Activated effector memory CD4-positive, alpha-beta T cell treated with anti-CD3 and anti-CD28 coated beads, Interleukin-2, amount 50 U/mL, for 16 hours (primary cell): ENCODE measurements at places on chromosomes 2 and 18.

DNA sequence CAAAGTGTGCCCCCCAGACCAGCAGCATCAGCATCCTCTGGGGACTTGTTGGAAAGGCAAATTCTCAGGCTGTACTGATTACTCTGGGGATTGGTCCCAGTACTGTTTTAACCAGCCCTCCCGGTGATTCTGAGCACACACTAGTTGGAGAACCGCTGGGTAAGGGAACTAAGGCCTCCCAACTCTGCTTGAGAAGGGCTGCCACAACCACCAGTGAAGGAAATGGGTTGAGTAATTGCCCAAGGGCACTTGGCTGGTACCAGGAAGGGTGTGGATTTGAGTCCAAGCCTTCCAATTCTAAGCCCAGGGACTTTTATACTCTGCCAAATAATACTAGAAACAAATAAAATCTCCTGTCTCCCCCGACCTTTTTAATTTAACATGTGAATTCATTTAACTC, 219.9 kb downstream of the SETBP1 start:
- DNase-seq = no peak

DNA sequence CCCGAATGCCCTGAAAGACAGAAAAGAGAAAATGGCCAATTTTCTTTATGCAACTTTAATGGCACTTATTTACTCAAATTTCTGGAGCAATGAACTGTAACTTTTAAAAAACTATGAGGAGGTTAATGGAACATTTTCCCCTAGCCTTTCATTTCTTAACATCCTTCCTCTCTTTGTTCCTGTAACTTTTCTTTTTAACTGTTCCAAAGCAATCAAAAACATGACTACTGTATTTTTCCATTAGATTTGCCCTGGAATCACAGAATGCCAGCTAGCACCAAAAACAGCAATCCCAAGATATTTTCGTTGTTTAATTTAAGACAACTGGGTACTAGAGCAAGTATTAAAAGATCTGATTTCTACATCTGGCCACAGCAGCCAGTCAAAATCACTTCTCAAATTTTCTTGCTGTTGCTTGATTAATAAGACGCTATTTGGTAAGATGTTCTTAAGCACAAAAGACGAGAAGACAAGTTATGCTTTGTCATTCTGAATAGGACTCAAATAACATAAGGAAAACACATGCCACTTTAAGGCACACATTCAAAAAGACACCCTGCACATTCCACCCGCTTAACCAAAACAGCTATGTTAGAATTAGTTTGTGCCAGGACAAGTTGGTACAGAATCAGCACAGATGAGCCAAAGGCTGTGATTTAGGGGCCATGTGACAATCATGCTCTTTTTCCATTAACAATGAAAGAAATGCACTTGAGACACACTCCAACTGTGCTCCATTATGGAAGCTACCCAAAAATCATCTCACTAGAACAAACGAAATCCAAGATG, 3.6 kb downstream of the STARD7 start:
- DNase-seq = no peak

- no peak for DNase-seq
These were observed 35.4 kb downstream of the CFAP221 start for GRCh38 chr2:119579424-119580295.

DNA sequence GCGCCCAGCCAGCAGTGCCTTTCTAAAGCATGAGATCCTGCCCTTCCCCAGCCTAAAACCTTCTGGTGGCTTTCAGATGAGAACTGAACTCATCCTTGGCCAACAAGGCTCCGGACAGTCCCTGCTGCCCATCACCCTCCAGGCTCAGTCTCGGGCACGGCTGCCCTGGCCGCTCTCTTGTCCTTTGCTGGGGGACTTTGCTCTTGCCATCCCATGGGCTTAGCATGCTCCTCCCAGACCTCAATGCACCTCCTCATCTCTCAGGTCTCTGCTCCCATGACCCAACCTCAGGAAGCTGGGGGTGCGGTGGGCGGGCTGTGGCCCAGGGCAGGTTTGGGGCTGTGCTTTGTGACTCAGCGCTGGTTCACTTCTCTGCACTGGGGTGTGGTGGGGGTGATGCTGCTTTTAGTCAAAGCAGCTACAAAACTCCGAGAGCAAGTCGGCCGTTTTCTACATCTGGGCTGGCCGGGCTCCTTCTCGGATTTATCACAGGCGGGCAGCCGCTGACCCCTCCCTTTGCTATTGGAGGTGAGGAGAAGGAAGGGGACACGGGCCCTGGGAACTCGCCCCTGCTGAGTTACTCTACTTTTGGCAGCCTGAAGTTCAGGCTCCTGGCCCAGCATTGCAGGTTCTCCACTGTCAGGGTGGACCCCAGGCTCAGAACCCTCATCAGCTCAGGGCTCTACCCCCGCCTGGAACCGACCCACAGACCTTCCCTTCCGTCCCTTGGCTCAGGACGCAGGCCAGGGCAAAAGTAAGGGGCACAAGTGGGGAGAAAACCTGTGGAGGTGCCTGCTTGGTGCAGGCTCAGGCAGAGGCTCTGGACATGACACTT, 90.6 kb upstream of the TAF1B start:
- DNase-seq = peak; percentile 94

- no peak for DNase-seq
These were observed 315.5 kb downstream of the RPRM start for GRCh38 chr2:153163055-153163454.

DNA sequence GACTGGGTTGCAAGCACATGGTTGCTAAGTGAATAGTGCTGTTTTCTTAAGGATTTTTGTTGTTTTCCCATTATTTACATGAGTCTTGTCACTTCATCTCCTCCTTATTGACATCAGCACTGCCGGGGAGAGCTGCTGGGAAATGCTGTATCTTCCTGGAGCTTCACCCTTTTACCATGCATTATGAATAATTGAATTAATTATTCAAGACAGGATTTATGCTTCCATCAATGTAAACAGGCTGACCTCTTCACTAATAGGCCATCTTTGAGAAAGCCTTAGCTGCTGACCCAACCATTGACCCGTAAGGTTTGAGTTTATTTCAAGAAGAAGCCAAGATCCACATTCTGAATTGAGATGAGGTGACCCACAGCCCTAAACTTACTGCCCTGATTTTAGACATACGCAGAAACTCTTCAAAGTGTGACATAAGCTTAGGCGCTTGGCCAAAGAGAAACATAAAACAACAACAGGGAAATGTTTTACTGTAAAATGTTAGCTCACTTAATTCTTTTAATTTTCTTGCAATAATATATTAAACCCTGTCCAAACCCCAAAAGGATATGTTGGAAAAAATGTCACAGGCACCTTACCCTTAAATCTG, 365.5 kb upstream of the SYT4 start:
- no peak for DNase-seq

DNA sequence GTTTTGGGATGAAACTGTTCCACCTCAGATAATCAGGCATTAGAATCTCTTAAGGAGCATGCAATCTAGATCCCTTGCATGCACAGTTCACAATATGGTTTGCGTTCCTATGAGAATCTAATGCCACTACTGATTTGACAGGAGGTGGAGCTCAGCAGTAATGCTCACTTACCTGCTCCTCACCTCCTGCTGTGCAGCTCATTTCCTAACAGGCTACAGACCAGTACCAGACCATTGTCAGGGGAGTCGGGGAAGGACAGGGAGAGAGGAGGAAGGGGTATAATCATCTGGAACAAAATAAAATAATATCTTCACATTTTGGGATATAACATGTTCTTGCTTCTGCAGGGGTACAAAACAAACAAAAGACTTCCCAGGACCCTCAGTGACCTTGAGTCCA, 532.0 kb upstream of the FSHR start:
- DNase-seq = no peak

DNA sequence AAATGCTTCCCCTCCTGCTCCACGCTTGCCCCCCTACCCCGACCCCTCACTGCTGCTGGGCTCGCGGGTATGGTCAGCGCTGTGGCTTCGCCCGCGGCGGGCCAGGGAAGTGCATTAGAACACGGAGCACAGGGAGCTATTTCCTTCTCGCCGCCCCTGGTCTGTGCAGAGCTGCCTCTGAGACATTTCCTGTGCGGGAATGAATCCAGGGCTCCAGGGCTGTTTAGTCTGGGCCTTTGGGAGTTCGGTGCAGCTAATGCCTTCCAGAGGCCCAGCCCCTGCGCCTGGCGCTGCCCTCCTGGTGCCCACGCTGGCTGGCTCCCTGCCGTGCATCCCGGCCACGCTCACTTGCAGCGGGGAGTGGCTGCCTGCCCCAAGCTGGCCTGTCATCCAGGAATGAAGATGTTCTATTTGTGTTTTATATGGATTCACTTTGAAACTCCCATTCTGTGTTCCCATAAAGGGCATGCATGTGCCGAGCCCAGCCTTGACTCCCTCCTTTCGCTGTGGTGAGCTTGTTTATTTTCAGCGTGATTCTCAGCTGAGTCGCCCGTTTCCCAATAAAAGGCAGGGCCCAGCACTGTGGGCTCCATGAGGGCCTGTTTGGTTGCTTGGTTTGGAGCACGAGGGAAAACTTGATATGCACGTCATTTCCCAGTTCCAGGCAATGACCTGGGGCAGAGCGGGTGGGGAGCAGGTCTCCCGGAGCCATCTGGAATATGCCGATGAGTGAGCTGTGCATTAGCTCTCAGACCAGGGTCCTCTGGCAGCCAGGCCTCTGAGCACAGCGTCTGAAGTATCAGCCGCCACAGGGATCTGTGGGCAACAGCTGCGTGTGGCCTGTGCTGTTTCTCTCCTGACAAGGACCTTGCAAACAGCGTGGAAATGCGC, 42.7 kb downstream of the SH3RF3 start:
- DNase-seq = no peak

DNA sequence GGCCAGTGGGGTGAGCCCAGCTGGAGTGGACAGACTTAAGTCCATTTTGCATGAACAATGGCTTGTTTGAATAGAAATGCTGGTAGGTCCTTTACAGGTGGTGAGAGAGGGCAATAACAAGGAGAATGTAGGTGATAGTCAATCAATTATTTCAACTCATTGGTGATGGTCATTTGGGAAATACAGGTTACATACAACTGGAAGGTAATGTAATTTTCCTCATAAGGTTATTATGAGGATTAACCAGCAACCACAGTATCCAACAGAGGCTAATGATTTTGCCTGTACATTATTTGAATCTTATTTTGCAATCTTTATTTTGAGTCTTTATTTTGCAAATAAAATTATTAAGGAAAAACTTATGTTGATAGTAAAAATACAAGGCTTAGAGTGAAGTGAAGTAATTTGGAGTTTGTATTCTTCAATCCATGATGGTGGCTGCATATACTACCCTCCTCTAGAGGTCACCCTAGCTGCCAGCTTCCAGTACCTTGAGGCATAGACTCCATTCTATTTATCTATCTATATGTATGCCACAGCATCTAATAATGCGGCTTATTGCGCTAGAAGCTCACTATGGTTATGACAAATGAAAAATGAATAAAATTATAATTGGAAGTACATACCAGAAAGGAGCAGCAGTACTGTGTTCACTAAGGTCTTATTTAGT, 20.5 kb upstream of the HNMT start:
- no peak for DNase-seq

GRCh38 chr2:714005-714741, 37.0 kb upstream of the TMEM18 start:
- no peak for DNase-seq

- DNase-seq = peak; percentile 45
These were observed 3.0 kb upstream of the ADRA2B start for GRCh38 chr2:96119389-96119751.

GRCh38 chr2:54271189-54271588, 15.2 kb upstream of the TSPYL6 start:
- no peak for DNase-seq

DNA sequence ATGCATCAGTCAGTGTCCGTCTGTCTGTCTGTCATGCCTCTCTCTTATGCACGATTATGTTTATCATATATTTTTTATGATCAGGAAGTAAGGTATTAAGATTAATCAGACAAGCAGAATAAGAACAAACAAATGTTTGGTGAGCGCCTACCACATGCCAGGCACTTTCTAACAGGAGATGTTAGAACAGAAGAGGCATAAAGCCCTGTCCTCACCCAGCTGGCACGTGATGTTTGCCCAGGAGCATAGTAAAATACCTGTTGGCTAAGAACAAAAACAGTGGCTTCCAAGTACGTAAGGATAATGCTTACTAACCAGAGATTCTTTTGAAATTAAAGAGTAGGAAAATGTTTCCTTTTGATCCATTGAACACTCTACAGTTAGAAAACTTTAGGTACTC, 380.2 kb upstream of the RAB12 start:
- no peak for DNase-seq

- DNase-seq = peak; percentile 79
These were observed 23.0 kb downstream of the CDC42EP3 start for GRCh38 chr2:37648331-37649011.

DNA sequence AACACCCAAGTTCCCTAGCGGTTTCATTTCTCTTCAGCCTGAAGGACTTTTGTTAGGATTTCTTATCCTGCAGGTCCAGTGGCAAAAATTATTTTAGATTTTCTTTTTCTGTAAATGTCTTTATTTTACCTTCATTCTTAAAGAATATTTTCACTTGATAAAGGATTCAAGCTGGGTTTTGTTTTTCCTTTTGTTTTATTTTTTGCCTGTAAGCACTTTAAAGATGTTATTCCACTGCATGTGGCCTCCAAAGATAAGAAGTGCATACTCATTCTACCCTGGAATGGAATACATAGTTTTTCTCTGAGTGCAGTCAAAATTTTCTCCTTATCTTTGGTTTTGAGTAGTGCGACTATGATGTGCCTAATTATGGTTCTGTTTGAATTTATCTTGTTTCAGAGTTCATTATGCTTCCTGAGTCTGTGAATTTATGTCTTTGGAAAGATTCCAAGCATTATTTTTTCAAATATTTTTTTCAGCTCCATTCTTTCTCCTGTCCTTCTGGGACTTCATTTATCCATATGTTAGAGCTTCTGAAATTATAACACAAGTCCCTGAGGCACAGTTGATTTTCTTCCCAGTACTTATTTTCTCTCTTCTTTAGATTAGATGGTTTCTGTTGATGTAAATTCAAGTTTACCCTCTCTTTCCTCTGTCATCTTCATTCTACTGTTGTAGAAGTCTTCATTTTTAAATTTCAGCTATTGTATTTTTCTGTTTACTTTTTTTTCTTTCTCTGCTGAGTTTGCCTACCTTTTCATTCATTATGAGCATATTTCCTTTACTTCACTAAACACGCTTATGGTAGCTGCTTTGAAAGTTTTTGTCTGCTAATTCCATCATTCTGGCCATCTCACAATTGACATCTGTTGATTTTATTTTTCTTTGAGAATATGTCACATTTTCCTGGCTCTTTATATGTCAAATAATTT, 69.6 kb downstream of the MAPRE2 start:
- no peak for DNase-seq

DNA sequence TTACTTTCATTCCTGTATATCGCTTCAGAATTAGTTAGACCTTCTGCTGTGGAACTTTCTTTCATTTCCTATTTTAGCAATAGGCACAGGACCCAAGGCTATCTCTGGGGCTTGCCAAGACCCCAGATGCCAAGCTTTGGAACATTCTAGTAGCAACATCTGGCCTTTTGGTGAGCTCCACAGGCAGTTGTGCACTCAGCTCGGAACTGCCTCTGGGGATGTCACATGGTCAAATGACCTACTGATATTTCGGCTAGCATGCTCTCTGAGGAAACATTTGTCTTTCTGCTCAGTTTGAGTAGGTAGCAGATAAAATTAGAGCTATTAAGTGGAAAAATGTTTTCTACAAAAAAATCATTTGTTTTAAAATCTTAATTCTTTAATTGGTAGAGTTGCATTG, 76.6 kb upstream of the ITGA4 start:
- no peak for DNase-seq
